ENCODE measurements at places on chromosomes 1 and 21. TPM values are rescaled to one million over a fixed set of nuclear protein-coding genes. Genes with fewer than 3 reads are reported as not detected.
A peak's percentile ranks its signal among the peaks of the same experiment; 100 is the strongest.

Gene GSTM5
- 2.0 TPM for total RNA-seq

DNA sequence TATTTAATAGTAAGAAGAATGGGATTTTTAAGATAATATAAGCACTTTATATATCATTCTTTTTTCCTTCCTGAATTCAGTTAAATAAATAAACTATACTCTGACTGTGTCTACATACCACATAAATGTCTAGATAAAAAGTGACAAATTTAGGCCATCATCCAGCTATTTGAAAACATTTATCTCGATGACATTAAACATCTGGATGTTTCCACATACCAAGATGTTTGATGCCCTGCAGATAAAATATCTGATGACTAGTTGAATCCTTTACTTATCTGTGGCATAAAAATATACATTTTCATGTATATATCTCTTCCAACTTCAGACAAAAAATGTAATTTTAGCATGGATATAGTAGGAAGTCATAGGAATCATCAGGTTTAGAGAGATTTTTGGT lies 348.3 kb downstream of the DPYD start:
- no peaks in the 10 kb centered on the region for H3K27me3 ChIP-seq
- no peak for DNase-seq
- H3K27ac ChIP-seq: no peak overlapping the region
- no peaks in the 10 kb centered on the region for H3K36me3 ChIP-seq
- no peaks in the 10 kb centered on the region for H3K4me1 ChIP-seq

DNA sequence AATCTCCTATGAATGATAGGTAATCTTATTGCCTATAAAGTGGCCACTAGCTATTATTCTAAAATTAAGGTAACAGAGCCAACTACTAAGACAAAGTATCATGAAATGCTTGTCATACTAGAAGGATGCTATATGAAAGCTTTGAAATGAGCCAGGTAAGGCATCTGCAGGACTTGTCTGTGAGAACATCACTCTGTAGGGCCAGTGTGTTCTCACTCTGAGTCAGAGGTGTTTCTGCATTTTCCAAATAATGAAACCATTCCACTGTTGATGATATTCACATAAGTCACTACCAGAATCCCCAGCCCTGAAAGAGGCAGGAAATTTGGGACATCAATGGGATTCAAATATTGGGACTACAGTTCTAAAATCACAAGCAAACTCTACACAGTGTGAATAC lies 25.8 kb upstream of the GBP5 start:
- DNase-seq: no peak
- no peaks in the 10 kb centered on the region for H3K4me1 ChIP-seq
- no peak overlapping the region for H3K4me3 ChIP-seq
- no peaks in the 10 kb centered on the region for H3K36me3 ChIP-seq

Gene AGT
- total RNA-seq: 4.1 TPM

Gene TLCD4
- 28.3 TPM for total RNA-seq

DNA sequence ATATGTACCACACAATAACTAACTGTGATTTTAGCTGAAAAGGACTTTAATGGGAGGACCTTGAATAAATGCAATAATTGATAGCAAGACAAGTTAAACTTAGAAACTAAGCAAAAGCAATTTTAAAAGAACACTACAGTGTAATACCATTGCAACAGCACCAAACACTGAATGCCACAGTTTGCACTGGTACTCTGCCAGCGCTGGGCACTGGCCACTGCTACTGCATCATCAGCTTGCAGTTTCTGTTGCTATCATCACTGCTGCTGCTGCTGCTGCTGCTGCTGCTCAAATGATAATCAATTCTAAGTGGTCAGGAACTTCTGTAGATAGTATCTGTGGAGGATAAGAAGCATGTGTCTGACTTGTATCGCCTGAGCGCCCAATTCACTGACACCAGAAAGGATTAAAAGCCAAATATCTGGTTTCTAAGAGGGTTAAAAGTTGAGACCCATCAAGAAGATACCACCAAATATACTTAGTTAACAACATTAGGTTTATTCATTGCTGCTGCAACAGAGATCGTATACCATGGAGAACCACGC lies 306.9 kb downstream of the LRRC40 start:
- no peak overlapping the region for H3K4me3 ChIP-seq
- DNase-seq: no peak
- no peaks in the 10 kb centered on the region for H3K36me3 ChIP-seq
- no peaks in the 10 kb centered on the region for H3K4me1 ChIP-seq
- no peaks in the 10 kb centered on the region for H3K27me3 ChIP-seq

- H3K4me3 ChIP-seq: no peak overlapping the region
- DNase-seq: no peak
- H3K36me3 ChIP-seq: no peaks in the 10 kb centered on the region
- H3K27ac ChIP-seq: no peak overlapping the region
Observed at GRCh38 chr1:167483790-167484189, 34.5 kb downstream of the CD247 start.

Gene LRRC39
- not detected for total RNA-seq

Gene ZBTB17
- 24.9 TPM for total RNA-seq

Gene SMG7
- 55.2 TPM for total RNA-seq

Gene C1orf210
- 67.4 TPM for total RNA-seq

GRCh38 chr1:24283326-24284155 lies 35.6 kb upstream of the GRHL3 start:
- peak; percentile 73 for DNase-seq
- H3K4me3 ChIP-seq: no peak overlapping the region
- no peaks in the 10 kb centered on the region for H3K27me3 ChIP-seq

DNA sequence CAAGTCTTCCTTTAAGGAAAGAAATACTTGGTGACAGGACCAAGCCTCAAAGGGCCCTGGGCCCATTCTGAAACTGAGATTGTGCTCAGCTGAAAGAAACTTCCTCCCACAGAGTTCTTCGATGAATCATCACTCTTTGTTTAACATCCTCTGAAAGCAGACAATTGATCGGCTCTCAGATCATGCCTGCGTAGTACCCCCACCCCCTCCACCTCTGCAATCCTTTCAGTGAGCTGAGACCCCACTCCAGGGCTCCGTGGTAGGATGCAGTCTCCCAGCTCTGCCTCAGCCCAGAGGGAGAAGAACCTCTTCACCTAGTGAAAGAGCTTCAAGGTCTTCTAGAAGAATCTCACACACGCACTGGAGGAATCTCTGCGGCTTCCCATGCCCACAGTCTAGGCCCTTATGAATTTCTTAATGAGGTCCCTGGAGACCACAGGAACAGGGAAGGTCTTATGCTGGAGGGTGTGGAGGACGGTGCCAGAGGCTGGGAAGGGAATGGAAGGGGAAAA lies 104.9 kb upstream of the SOD1 start:
- DNase-seq: no peak
- no peak overlapping the region for H3K4me3 ChIP-seq
- H3K36me3 ChIP-seq: no peaks in the 10 kb centered on the region
- H3K27me3 ChIP-seq: peaks cover 12% of the 10 kb centered on the region

GRCh38 chr1:203361945-203362719 lies 11.2 kb upstream of the FMOD start:
- peaks cover 4% of the 10 kb centered on the region for H3K4me1 ChIP-seq
- no peak overlapping the region for H3K4me3 ChIP-seq
- DNase-seq: no peak
- no peaks in the 10 kb centered on the region for H3K27me3 ChIP-seq
- no peak overlapping the region for H3K27ac ChIP-seq
- no peaks in the 10 kb centered on the region for H3K36me3 ChIP-seq

Gene SLC30A2
- total RNA-seq: 0.42 TPM

DNA sequence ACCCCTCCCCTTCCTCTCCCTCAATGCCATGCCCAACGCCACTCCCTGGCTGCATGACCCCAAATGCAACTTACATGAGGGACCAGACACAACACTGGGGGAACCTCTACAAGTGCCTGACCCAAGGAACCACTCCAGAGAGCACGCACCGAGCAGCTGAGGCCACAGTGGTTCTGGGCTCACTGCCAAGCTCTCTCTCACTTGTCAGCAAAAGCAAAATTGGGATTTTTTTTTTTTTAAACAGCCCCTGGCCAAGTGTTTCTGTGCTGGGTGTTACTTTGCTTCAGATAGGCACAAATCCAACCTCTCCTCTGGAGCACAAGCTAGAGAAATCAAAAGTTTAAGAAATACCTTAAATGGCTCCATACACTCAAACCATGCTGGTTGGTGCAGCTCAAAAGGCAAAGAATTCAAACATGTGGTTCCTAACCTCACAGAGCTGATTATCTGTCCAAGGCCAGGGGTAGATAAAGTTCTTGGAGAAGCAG lies 363.0 kb downstream of the SETD4 start:
- no peaks in the 10 kb centered on the region for H3K4me1 ChIP-seq
- no peak overlapping the region for H3K4me3 ChIP-seq
- peak; percentile 39 for DNase-seq
- H3K36me3 ChIP-seq: no peaks in the 10 kb centered on the region

GRCh38 chr1:206784471-206784903 lies 12.2 kb upstream of the IL10 start:
- H3K4me3 ChIP-seq: no peak overlapping the region
- DNase-seq: no peak
- no peak overlapping the region for H3K27ac ChIP-seq
- H3K4me1 ChIP-seq: no peaks in the 10 kb centered on the region
- H3K36me3 ChIP-seq: no peaks in the 10 kb centered on the region

GRCh38 chr1:204161609-204162493 lies 4.3 kb downstream of the REN start:
- H3K27me3 ChIP-seq: no peaks in the 10 kb centered on the region
- no peak overlapping the region for H3K27ac ChIP-seq
- no peak for DNase-seq
- H3K4me3 ChIP-seq: no peak overlapping the region
- H3K4me1 ChIP-seq: peaks cover 3% of the 10 kb centered on the region

Gene CFHR3
- 0.15 TPM for total RNA-seq

DNA sequence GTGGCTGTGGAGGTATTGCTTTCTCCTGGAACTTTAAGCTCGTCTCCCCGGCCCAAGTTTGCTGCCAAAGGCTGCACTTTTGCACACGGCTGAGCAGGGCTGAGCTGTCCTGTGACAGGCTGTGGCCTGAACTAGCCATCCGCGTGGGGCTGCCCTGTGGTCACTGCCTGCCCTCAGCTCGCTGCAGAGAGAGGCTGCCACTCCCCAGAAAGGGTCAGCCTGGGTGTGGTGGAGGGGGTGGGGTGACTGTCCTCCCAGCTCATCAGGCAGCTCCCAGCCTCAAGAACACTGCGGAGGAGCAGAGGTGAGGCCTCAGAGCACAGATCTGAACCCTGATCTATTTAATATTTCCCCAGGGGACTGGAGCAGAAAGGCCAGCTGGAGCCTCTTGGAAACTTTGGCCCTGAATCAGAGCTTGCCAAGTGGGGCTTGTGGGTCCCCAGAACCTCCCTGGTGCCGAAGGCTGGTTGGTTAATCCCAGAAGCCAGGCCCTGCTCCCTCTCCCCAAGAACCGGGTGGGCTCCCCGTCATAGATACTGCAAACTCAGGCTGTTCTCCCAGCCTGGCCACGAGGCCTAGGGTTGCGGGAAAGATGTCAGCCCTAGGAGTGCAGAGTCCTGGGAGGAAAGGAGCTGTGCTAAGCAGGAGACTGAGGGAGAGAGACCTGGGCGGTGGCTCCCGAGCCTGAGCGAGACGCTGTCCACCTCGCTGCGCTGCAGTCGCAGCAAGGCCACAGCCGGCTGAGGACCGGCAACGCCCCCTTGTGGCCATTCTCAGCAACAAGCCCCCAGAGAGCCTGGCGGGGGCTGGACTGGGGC lies 125.1 kb upstream of the IPO9 start:
- H3K36me3 ChIP-seq: no peaks in the 10 kb centered on the region
- H3K27ac ChIP-seq: peak overlapping the region; percentile 53
- peaks cover 5% of the 10 kb centered on the region for H3K4me1 ChIP-seq

Gene CHIT1
- 0.30 TPM for total RNA-seq

- no peaks in the 10 kb centered on the region for H3K27me3 ChIP-seq
- no peaks in the 10 kb centered on the region for H3K4me1 ChIP-seq
- no peak for DNase-seq
- no peaks in the 10 kb centered on the region for H3K36me3 ChIP-seq
Observed at GRCh38 chr1:60345049-60345448, 271.5 kb upstream of the C1orf87 start.

DNA sequence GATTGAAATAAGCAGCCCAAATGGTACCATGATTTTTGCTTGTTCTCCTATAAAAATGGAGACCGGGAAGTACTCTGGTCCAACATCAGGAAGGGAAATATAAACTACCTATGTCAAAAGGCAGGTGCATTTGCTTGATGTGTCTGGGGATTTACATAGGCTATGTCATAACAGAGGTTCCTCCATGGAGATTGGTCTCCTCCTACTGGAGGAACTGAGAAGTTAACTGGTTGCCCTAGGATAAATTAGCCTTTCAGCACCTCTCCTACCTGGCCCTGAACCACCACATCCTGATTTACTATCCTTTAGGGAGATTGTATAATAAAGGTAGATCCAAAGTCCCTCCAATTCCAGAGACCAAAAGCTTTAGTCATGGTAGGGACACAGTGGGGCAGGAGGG lies 1109.3 kb upstream of the B3GALT2 start:
- no peak overlapping the region for H3K27ac ChIP-seq
- H3K4me3 ChIP-seq: no peak overlapping the region
- no peaks in the 10 kb centered on the region for H3K27me3 ChIP-seq

DNA sequence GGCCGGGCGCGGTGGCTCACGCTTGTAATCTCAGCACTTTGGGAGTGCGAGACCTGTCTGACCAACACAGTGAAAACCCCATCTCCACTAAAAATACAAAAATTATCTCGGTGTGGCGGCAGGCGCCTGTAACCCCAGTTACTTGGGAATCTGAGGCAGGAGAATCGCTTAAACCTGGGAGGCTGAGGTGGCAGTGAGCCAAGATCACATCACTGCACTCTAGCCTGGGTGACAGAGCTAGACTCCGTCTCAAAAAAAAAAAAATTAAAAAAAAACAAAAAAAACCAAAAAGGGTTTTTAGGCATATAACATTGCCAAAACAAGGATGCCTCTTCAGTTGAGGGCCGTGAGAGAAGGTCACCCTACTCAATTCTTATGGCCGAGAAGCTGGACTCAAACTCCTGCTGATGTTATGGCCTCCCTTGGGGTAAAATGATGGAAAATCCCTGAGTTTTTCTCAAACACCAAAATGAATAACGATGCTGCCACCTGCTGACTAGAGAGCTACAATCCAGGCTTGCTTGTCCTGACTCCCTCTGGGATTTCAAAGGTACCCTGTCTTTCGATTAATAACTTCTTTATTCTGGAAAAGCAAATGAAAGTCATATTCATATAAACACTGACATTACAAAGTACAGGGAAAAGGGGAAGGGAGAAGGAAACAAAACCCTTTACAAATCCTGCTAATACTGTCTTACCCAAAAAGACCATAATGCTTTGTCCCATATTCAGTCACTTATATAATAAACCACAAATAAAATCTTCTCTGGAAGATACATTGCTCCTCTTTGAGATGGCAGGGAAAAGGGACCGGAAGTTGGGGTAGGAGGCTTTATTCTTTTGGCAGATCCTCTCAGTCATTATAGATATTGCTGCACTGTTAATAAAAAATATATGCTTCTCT lies 10.7 kb downstream of the RAB42 start:
- no peak overlapping the region for H3K4me3 ChIP-seq
- H3K27me3 ChIP-seq: no peaks in the 10 kb centered on the region
- H3K4me1 ChIP-seq: no peaks in the 10 kb centered on the region
- peak; percentile 65 for DNase-seq
- peaks cover 4% of the 10 kb centered on the region for H3K36me3 ChIP-seq

- peaks cover 15% of the 10 kb centered on the region for H3K36me3 ChIP-seq
- DNase-seq: peak; percentile 97
- H3K4me3 ChIP-seq: no peak overlapping the region
- H3K27ac ChIP-seq: no peak overlapping the region
- H3K4me1 ChIP-seq: peaks cover 22% of the 10 kb centered on the region
- H3K27me3 ChIP-seq: no peaks in the 10 kb centered on the region
Observed at GRCh38 chr1:26853156-26853555, 9.8 kb upstream of the SFN start.

Gene OR10J1
- not detected for total RNA-seq

Gene TMEM201
- total RNA-seq: 18.1 TPM

Gene LEMD1
- total RNA-seq: 0.77 TPM

Measured in colonic mucosa (tissue), 4 donors.